ENCODE measurements at places on chromosomes 12 and 14. TPM values are rescaled to one million over a fixed set of nuclear protein-coding genes. Genes with fewer than 3 reads are reported as not detected.

GRCh38 chr14:51674294-51675002, 22.7 kb downstream of the FRMD6 start:
- no peaks in the 10 kb centered on the region for H3K4me1 ChIP-seq
- no peaks in the 10 kb centered on the region for H3K36me3 ChIP-seq
- no peak overlapping the region for H3K27ac ChIP-seq
- H3K4me3 ChIP-seq = no peak overlapping the region

- peaks cover 30% of the 10 kb centered on the region for H3K27me3 ChIP-seq
- no peaks in the 10 kb centered on the region for H3K36me3 ChIP-seq
- H3K4me1 ChIP-seq = peaks cover 3% of the 10 kb centered on the region
- no peak overlapping the region for H3K4me3 ChIP-seq
- no peak overlapping the region for H3K27ac ChIP-seq
Measured at GRCh38 chr14:99792551-99793212, 531 bp upstream of the EML1 start.

The THTPA gene
- 10.7 TPM for polyA plus RNA-seq

The IRAK3 gene
- 4.3 TPM for polyA plus RNA-seq

DNA sequence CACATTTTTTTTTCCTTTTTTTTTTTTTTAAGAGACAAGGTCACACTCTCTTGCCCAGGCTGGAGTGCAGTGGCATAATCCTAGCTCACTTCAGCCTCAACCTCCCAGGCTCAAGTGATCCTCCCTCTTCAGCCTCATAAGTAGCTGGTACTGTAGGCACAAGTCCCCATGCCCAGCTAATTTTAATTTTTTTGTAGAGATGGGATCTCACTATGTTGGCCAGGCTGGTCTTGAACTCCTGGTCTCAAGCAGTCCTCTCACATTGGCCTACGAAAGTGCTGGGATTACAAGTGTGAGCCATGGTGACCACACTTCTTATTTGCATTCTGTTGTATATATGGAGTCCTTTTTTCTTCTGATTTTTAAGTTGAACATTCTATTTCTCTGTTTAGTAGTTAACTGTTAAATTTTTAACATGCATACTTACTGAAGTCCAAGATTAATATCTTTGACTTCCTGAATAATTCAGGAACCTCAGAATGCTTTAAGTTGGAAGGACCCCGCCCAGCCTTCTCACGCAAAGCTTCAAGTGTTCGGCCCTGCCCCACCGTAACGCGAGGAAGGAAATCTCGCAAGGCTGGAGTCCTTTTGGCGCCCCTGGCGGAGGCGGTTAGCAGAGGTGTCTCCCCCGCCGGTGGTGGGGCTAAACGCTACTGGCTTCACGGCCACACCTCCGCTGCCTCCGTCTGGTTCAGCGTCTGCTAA, 21.6 kb downstream of the SPATS2 start:
- H3K4me3 ChIP-seq = peak overlapping the region; percentile 36
- H3K27me3 ChIP-seq = no peaks in the 10 kb centered on the region
- no peaks in the 10 kb centered on the region for H3K36me3 ChIP-seq
- H3K27ac ChIP-seq = no peak overlapping the region

The ACSM4 gene
- not detected for polyA plus RNA-seq

DNA sequence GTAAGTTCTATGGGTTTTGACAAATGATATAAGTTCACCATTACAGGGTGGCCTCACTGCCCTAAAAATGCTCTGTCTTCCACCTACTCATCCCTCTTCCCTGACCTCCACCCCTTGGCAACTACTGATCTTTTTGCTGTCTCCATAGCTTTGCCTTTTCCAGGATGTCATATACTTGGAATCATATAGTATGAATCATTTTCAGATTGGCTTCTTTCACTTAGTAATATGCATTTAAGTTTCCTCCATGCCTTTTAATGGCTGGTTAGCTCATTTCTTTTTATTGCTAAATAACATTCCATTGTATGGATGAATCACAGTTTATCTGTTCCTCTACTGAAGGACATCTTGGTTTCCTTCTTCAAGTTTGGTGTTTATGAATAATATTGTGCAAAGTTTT, 14.0 kb upstream of the PEX5 start:
- H3K27ac ChIP-seq = no peak overlapping the region
- DNase-seq = no peak
- H3K4me1 ChIP-seq = no peaks in the 10 kb centered on the region

DNA sequence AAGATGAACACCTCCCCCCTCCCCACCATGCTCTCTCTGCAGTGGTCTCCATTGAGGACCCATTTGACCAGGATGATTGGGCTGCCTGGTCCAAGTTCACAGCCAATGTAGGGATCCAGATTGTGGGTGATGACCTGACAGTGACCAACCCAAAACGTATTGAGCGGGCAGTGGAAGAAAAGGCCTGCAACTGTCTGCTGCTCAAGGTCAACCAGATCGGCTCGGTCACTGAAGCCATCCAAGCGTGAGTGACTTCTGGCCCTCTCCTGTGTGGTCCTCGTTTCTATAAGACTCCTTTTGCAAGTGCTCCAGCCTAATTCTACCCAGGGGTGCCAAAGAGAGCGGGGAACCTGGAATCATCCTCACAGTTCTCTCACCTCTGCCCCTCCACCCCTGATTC, 6.2 kb upstream of the ATN1 start:
- H3K4me3 ChIP-seq = no peak overlapping the region
- no peak overlapping the region for H3K27ac ChIP-seq
- no peak for DNase-seq
- H3K27me3 ChIP-seq = no peaks in the 10 kb centered on the region
- no peaks in the 10 kb centered on the region for H3K36me3 ChIP-seq
- H3K4me1 ChIP-seq = peaks cover 43% of the 10 kb centered on the region

DNA sequence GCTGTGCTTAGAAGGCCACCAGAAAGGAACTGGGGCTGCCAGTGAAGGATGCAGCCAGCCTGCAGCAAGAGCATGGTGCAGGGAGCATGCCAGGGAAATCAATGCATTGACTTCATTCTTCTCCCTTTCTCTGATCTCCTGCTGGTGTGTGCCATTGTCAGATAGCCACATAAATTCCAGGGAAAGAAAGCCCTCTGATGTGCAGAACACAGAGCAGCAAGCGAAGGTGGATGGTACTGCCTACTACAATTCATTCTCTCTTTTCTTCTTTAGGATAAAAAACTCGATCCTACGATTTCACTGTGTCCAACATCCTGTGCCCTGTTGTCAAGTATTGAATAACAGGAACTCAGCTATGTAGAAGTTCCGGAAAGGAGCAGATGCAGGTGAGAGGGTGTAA, 446.7 kb upstream of the TMEM132C start:
- DNase-seq = no peak
- no peak overlapping the region for H3K27ac ChIP-seq
- H3K4me3 ChIP-seq = no peak overlapping the region
- H3K27me3 ChIP-seq = no peaks in the 10 kb centered on the region
- no peaks in the 10 kb centered on the region for H3K36me3 ChIP-seq

GRCh38 chr12:13154831-13155230, 41.7 kb upstream of the EMP1 start:
- DNase-seq = no peak
- no peak overlapping the region for H3K4me3 ChIP-seq
- H3K27ac ChIP-seq = no peak overlapping the region
- no peaks in the 10 kb centered on the region for H3K36me3 ChIP-seq
- H3K27me3 ChIP-seq = no peaks in the 10 kb centered on the region

- DNase-seq = peak; percentile 40
- H3K27ac ChIP-seq = no peak overlapping the region
- no peak overlapping the region for H3K4me3 ChIP-seq
- no peaks in the 10 kb centered on the region for H3K36me3 ChIP-seq
- H3K27me3 ChIP-seq = no peaks in the 10 kb centered on the region
Measured at GRCh38 chr12:111788178-111788654, 21.5 kb downstream of the ALDH2 start.

DNA sequence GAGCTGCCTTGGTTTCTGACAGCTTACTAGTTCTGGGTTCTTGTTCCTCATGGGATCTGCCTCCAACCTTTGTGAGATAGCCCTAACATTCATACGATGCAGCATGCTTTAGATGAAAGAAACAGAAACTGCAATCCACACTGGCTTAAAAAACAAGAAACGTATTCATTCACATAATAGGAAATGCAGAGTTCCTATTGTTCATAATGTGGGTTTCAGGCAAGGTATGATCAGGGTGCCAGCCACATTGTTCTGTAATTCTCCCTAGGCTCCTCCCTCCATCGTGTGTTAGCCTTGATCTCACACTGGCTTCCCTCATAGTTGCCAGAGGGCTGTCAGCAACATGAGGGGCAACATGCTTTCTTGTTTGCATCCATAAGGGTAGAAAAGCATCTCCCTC, 2.7 kb upstream of the CCDC63 start:
- H3K4me1 ChIP-seq = peaks cover 4% of the 10 kb centered on the region
- H3K27ac ChIP-seq = no peak overlapping the region
- H3K4me3 ChIP-seq = no peak overlapping the region
- H3K27me3 ChIP-seq = peaks cover 5% of the 10 kb centered on the region
- H3K36me3 ChIP-seq = no peaks in the 10 kb centered on the region

The PPFIA2 gene
- polyA plus RNA-seq = not detected

DNA sequence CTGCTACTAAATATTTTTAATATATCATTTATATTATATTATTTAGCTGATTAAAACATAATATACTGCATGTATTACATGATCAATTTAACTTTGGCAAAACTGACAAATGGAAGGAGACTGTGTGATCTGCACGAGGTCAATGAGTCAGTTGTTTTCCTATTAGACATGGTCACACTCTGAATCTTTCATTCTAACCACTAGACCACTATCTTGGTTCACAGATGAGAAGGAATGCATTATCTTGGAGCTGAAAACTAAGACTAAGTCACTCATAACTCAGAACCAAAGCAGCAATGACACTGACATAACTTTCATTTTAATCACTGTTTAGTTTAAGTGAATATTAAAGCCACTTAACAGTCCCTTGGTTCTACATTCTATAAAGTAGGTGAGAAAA, 37.4 kb downstream of the GNPTAB start:
- H3K27ac ChIP-seq = no peak overlapping the region
- no peaks in the 10 kb centered on the region for H3K27me3 ChIP-seq
- no peak for DNase-seq
- peaks cover 19% of the 10 kb centered on the region for H3K36me3 ChIP-seq

The DAO gene
- not detected for polyA plus RNA-seq

GRCh38 chr12:15044471-15044870, 71.6 kb downstream of the PDE6H start:
- no peak overlapping the region for H3K27ac ChIP-seq
- no peak overlapping the region for H3K4me3 ChIP-seq
- H3K36me3 ChIP-seq = no peaks in the 10 kb centered on the region
- no peak for DNase-seq
- H3K27me3 ChIP-seq = no peaks in the 10 kb centered on the region

DNA sequence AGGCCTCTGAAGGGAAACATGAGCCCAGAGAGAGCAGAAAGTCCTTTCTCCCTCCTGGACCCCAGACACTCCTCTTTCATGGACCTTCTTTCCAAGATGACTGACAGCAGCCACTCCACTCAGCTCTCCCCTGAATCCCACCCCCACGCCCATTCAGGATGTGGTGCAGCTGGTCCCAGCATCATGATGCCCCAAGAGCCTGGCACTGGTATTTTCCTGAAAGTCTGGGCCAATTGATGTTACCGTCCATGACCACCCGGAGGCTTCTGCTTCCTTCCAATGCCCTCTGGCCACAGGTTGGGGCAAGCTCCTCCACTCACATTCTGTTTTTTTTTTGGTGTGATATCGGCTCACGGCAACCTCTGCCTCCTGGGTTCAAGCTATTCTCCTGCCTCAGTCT, 112.6 kb downstream of the CALM1 start:
- H3K4me1 ChIP-seq = no peaks in the 10 kb centered on the region
- no peaks in the 10 kb centered on the region for H3K36me3 ChIP-seq
- no peak overlapping the region for H3K4me3 ChIP-seq
- H3K27me3 ChIP-seq = peaks cover 13% of the 10 kb centered on the region
- no peak for DNase-seq

The APOLD1 gene
- 1.5 TPM for polyA plus RNA-seq

DNA sequence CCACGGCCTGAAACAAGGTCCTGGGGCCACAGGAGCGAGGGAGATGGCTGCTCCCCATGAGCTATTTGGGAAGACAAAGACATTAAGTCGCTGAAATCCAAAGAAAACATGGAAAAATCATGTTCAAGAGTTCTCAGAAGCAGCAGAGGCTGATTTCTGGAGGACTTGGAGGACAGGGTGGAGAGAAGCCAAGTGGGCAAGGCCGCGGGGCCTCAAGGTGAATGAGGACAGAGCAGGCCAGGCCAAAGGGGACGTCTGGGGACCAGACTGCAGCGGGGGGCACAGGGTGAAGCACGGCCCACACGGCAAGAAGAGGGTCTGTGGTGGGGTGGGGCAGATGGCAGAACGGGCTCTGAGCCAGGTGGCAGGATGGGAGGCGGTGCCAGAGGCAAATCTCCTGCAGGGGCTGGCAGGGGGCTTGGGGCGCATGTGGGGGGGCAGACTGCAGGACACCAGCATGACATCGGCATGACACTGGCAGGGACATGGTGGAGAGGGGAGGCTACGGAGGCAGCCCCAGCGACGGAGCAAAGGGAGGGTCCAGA, 48.9 kb downstream of the RNF34 start:
- H3K27me3 ChIP-seq = no peaks in the 10 kb centered on the region
- peaks cover 49% of the 10 kb centered on the region for H3K36me3 ChIP-seq
- no peak overlapping the region for H3K4me3 ChIP-seq
- H3K4me1 ChIP-seq = peaks cover 30% of the 10 kb centered on the region
- no peak for DNase-seq
- H3K27ac ChIP-seq = no peak overlapping the region

DNA sequence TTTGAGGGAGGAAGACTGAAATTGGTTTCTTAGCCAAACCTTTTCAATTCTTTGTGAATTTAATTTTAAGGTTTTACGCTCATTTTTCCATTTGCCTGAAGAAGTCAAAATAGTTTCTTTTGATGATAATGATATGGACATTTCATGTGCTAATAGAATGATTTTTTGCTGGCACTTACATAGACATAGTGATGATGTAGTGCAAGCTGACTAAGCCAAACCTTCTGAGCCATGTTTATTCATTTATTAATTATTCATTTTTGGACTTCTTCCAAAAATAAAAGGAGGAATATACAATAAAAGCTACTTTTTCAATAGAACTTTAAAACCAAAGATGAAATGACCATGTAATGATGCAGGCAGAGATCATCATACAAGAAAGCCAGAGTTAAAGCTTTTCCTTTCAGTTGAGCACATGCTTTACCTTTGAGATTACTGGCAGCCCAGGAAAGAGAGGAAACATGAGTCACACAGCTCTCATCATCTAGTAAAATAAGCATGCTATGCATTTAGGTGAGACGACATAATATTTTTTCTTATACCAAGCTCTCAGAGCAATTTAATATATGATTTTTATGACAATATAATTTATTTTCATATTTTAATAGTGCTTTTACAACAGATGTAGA, 24.8 kb downstream of the KCNA1 start:
- H3K36me3 ChIP-seq = no peaks in the 10 kb centered on the region
- no peak overlapping the region for H3K4me3 ChIP-seq
- no peak for DNase-seq
- H3K4me1 ChIP-seq = no peaks in the 10 kb centered on the region

The LTBR gene
- polyA plus RNA-seq = 0.63 TPM

The BRI3BP gene
- 6.8 TPM for polyA plus RNA-seq

All from B cell (primary cell).